GM23338 (cell line): ENCODE measurements at places on chromosomes 6 and 20. TPM values are rescaled to one million over a fixed set of nuclear protein-coding genes. Genes with fewer than 3 reads are reported as not detected.

DNA sequence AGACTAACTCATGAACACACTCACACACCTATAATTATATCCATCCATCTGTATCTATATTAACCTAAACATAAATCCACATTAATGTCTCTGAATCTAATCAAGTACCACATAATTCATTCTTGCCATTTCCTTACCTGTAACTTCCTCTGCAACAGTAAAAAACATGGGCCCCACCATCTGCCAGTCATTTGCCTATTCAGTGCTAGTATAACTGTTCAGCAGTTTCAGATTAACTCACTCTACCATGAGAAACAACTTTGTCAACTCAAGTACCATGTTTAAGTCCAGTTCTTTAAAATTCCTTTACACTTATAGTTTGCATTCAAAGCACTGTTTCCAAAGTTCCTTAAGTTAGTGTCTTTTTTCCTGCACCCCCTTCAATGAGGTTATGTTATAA lies 68.8 kb downstream of the LAMP5 start:
- no peak overlapping the region for H3K4me3 ChIP-seq
- H3K4me1 ChIP-seq, result no peaks in the 10 kb centered on the region
- H3K27me3 ChIP-seq, result no peaks in the 10 kb centered on the region
- DNase-seq, result no peak
- H3K27ac ChIP-seq, result no peak overlapping the region
- no peaks in the 10 kb centered on the region for H3K36me3 ChIP-seq

DNA sequence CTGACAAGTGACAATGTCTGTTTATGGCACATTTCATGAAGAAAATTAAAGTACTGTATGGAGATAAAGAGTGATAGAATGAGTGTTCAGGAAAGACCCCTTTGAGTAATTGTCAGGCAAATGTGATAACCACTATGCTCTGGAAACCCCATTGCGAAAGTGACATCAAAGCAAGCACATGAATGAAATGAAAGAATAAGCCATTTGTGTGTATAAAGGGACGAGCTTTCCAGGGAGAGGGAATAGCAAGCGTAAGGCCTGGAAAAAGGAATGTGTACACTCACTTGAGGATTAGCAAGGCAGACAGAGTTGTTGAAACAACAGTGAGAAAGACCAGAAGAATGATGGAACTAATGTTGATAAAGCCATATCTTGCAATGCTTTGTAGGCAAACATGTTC lies 490.0 kb downstream of the GRIK2 start:
- no peak for DNase-seq
- no peaks in the 10 kb centered on the region for H3K36me3 ChIP-seq
- H3K27ac ChIP-seq, result no peak overlapping the region

GRCh38 chr6:70667711-70668498 lies at the start of gene SMAP1:
Gene SMAP1 (plus strand): TSS chr6:70667883. CDS start chr6:70668024, 141 bp downstream.
- H3K4me3 ChIP-seq, result peak within 1 kb of the TSS; percentile 79
- peak; percentile 92 for DNase-seq
- peaks cover 20% of the 10 kb centered on the region for H3K4me1 ChIP-seq
- H3K27ac ChIP-seq, result peak within 1 kb of the TSS; percentile 91
- H3K36me3 ChIP-seq, result no peaks in the 10 kb centered on the region
- H3K27me3 ChIP-seq, result no peaks in the 10 kb centered on the region

DNA sequence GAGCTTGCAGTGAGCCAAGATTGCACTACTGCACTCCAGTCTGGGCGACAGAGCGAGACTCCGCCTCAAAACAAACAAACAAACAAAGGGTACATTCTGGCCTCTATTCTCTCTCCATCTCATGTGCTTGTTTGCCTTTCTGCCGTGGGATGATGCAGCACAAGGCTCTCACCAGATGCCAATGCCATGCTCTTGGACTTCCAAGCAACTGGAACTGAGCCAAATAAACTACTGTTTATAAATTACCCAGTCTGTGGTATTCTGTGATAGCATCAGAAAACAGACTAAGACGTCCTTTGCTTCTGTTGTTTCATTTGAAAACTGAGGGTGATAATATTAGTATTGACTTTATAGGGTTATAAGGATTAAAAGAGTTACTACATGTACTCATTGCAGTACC lies 3.6 kb upstream of the BRD2 start:
- DNase-seq, result no peak
- no peak overlapping the region for H3K4me3 ChIP-seq
- H3K27ac ChIP-seq, result no peak overlapping the region
- H3K36me3 ChIP-seq, result no peaks in the 10 kb centered on the region

GUCA1A gene
- total RNA-seq, result 4.0 and 5.2 TPM in 2 replicates

TUBB1 gene
- total RNA-seq, result not detected in 2 replicates
